Endothelial cell (in vitro differentiated cells): ENCODE measurements at places on chromosomes 1 and 21.

DNA sequence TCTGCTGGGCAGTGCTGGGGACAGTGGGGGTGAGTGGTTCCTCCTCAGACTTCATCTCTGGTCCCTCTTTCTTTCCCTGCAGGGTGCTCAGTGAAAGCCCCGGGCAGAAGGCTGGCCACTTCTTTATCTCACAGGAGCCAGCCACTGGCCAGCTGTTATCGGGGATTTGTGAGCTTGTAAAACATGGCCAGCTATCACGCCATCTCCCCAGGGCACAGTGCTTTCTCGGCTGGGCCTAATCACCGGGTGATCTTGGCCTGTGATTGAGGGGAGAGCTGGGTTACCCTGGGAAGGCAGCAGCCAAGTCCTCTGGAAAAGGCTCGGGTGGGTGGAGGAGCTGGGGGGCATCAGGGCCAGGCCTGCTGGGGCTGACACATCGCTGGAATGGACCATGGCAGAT, 83.0 kb downstream of the IGSF21 start:
- no peak for DNase-seq

GRCh38 chr21:31915566-31915965, 42.7 kb downstream of the HUNK start:
- no peak for DNase-seq

GRCh38 chr1:38418195-38419030, 371.8 kb upstream of the POU3F1 start:
- DNase-seq = no peak

GRCh38 chr1:119974013-119974412, 77.7 kb upstream of the ADAM30 start:
- no peak for DNase-seq

DNA sequence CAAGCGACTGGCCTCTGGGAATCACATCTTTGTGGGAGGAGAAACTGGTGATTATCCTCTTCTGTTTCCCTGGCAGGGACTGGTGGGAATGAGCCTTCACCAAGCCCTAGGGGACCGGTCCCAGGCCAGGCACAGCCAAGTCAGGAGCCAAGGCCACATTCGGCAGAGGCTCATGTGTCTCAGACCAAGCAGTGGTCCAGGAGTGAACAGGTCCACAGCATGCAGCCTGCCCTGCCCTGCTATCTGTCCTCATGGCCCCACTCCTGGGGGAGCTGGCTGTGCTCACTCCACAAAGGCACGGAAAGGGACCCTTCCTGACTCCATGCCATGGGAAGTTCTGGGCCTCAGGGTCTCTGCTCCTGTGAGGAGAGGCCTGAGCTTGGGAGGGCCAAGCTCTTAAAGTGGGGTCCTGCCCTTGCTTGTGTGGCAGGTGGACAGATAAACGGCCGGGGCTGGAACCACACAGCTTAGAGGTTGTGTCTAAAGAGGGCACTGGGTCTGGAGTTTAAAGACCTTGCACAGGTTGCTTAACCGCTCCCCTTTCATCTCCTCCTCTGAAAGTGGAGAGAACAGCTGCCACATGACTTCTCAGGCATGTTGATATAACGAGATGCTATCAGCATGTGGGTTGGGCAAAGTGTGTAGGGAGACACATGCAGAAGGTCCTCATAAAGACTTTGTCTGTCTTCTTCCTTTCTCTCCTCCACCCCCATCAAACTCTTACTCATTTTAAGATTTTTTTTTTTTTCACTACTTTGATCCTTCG, 57.5 kb downstream of the CASQ2 start:
- DNase-seq = no peak

GRCh38 chr1:172162236-172162635, 258.2 kb upstream of the C1orf105 start:
- DNase-seq = no peak

- no peak for DNase-seq
These were observed 60.8 kb downstream of the MEF2D start for GRCh38 chr1:156439777-156440183.

DNA sequence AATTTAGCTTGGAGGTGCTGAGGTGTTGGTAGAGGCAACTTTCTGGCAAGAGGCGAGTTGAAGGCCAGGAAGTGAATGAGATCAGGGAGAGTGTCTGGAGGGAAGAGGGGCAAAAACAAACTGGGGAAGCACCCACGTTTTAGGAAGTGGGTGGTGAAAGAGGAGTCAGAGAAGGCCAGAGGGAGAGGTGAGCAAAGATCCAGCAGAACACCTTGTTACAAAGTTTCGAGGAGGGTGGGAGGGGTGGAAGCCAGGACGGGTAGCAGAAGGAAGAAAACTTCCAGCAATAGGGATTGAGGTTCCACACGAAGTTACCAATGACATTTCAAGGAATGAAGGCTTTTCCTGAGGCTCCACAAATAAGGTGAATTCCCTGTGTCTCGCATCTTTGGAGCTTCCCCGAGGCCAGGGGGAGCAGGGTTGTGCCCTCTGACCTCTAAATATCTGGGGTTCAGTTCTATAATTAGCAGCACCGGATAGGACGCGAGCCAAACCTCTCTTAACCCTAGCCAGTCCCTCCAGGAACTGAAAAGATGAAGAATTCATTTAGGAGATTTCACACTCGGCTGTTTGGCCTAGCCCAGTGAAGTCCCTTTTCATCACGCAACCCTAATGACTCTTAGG, 578 bp upstream of the SESN2 start:
- no peak for DNase-seq

DNA sequence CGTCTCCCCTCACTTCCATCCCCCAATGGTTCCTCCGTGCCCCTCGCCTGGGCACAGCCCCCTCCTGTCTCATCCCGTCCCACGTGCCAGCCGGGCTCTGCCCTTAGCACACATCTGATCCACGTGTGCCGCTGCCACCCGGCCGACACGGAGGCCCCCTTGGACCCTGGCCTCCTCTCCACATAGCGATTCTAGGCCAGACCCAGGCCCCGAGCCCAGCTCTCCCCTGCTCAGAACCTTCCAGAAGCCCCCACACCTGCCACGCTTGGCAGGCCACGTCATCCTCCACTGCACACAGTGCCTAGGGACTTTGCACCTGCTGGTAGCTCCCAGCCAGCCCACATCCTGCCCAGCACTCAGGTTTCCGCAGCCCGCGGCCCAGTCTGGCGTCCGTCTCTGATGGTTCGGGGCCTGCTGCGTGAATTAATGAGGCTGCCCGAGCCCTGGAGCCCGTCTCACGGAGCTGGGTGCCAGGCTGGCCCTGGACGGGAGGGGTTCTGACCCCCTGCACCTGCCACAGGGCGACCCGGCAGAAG, 20.1 kb downstream of the PLCH2 start:
- no peak for DNase-seq

GRCh38 chr1:224872832-224873433, 56.5 kb upstream of the DNAH14 start:
- DNase-seq = no peak

- no peak for DNase-seq
These were observed 152.2 kb upstream of the SGIP1 start for GRCh38 chr1:66381621-66382275.

GRCh38 chr1:168921629-168922028, 184.9 kb upstream of the ATP1B1 start:
- no peak for DNase-seq

GRCh38 chr21:43318841-43319781, 107.8 kb downstream of the SIK1 start:
- DNase-seq = no peak

GRCh38 chr1:73953186-73953585, 244.8 kb downstream of the LRRIQ3 start:
- DNase-seq = no peak

- DNase-seq = no peak
These were observed 841.6 kb upstream of the TMPRSS15 start for GRCh38 chr21:19245188-19245580.

DNA sequence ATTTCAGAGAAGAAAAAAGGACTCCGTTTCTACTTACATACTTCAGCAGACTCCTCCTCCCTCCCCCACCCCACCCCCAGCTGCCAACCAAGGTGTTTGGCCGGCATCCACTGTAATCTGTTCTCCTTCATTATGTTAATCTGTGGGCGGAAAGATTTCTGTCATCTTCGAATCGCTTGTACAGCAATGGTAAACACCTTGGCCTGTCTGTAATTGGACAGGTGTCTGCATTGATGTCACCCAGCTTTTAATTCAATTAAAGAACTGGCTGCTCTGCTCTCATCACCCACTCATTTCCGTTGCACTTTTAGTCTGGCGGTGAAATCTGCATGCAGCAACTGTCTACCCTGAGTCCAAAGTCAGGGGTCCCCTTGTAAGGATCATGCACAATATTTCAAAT, 368.6 kb downstream of the USH2A start:
- no peak for DNase-seq

GRCh38 chr1:115466433-115466832, 128.4 kb upstream of the NGF start:
- DNase-seq = peak; percentile 16

GRCh38 chr1:224406216-224406615, 28.4 kb downstream of the WDR26 start:
- no peak for DNase-seq

- no peak for DNase-seq
These were observed 15.2 kb upstream of the YRDC start for GRCh38 chr1:37822906-37823815.

DNA sequence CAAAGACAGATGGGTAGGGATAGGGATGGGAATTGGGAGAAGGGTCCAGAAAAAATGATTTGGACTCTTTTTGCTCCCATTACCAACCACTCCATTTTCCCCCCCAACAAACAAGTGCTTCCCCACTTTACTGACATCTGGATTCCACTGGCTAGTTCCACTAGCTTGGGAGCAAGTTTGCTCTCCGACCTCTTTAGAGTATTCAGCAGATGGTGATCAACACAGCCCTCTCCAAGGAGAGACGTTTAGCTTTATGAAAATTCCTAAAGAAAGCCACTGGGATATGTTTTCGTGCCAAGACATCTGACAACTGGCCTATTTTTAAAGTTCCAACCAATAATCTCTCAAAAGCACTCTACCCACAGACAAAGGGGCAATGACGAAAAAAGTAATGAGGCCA, 50.3 kb downstream of the ITPKB start:
- DNase-seq = no peak

- no peak for DNase-seq
These were observed 659.7 kb upstream of the NEGR1 start for GRCh38 chr1:72942008-72942407.

DNA sequence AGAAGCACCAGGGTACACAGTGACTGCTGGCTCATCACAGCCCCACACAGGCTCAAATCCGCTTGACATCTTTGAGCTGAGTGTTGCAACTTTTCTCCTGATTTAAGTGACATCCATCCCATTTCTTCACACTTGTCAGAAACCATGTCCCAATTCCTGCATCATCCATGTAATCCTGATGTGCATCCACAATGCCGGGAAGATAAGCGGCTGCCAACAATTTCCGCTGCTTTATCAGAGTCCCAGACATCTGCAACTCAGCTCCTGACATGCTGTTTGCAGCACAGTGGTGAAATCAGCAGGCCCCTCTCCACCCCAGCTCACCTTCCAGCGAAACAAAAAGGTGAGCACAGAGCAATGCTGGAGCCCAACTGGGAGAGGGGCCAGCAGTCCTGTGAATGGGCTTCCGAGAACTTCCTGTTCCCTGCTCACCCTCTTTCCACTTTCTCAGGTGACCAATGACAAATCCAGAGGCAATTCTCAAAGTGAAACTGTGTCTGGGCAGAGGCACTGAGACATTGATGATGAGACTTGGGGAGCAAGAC, 581.0 kb downstream of the AJAP1 start:
- DNase-seq = no peak

- no peak for DNase-seq
These were observed 468.7 kb downstream of the ADGRL2 start for GRCh38 chr1:82269431-82269830.

DNA sequence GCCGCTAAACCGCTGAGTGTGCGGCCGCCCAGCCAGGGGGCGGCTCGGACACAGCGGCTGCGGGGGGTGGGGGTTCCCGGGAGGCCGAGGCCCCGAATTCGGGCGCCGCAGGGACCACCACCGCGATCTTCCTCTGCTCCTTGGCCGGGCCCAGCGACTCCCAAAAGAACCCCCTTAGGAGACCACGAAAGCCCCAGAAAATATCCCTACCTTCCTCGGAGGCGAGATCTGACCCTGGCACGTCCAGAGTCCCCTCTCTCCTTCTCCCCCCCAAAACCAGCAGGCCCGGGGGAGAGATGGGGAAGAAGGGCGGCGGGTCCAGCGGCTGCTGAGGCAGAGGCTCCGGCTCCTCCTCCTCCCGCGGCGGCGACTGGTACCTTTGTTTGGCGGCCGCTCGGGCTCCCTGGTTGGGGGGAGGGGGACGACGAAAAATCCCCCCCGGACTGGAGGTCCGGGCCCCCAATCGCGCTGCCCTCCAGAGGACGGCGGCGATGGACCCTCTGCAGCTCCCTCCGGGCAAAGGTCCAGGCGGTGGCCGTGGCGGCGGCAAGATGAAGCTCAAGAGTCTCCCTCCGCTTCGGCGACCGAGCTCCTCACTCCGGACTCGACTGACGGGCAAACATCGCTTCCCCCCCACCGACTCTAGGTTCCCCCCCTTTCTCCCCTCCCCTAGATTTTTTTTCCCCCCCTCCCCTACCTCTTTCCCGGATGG, at the start of gene ARID4B:
Gene ARID4B, minus strand, starts transcription at position 621 of the 712 bp plus-strand sequence. CDS start 1,260 bp downstream, outside the sequence.
- no peak for DNase-seq

GRCh38 chr1:214847071-214847810, 235.3 kb upstream of the KCNK2 start:
- no peak for DNase-seq

DNA sequence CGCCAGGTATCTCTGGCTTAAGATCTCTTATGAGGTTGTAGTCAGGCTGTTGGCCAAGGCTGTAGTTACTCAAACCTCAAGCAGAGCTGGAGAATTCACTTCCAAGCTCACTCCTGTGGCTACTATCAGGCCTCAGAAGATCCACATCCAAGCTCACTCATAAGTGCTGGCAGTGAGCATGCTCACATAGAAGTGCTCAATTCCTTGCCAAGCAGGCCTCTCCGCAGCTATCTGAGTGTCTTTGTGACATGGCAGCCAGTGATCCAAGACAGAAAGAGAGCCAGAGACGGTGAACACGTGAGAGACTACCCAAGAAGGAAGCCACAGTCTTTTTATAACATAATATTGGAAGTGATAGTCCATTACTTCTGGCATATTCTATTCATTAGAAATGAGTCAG, 278.2 kb downstream of the PAPPA2 start:
- no peak for DNase-seq

DNA sequence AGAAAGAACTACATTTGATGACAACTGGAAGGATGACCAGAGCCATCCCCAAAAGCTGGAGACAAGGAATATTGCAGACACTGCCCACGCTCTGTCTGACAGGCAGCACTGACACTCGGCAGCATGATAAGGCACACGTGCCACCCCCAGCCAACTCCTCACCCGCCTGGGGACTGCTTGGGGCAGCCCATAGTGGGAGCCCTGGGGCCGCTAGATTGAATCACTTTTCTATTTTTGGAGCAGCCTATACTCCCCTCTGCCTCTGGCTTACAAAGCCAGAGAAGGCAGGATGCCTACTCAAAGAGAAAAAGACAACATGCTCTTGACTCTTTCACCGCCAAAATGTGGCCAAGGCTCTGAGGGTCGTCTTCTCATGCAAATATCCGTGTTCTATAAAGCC, 1.3 kb downstream of the SMG5 start:
- DNase-seq = no peak

- no peak for DNase-seq
These were observed 19.1 kb downstream of the ABCA4 start for GRCh38 chr1:94101613-94102525.

GRCh38 chr1:221925947-221926346, 184.1 kb upstream of the DUSP10 start:
- no peak for DNase-seq

- DNase-seq = no peak
These were observed 337.7 kb downstream of the SIPA1L2 start for GRCh38 chr1:232292239-232292638.
